Cortex of kidney (tissue), 1 donor: ENCODE measurements at places on chromosomes 7 and 10.

DNA sequence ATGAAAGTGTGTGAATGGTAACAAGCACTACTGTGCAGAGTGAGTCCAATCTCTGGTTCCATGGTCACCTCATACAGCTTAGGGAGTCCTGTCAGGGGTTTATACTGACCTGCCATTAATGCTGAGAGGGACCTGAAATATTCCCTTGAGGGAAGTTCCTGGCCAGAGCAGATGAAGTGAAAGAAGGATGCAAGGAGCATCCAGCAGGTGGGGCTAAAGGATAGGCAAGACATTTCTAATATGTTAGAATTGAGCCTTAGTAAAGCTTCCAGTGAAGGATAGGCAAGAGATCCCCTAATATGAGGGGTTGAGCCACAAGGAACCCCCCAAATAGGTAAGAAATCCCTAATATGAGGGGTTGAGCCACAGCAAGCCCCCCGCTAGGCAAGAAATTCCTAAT, 25.5 kb upstream of the FAM221A start:
- DNase-seq: no peak

DNA sequence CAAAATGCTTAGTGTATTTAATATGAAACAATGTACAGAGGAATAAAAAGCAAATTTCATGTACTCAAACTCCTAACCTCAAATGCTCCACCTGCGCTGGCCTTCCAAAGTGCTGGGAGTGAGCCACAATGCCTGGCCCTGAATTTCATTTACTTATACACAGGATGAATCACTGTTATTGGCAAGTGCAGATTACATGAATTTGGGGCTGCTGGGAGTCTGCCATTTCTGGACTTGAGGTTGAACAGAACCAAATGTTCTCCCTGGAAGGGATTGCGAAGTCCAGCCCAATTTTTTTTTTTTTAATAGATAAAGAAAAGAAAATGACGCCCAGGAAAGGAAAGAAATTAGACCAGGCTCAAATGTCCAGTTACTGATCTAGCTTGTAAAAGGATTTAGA, 6.8 kb upstream of the CSTF2T start:
- DNase-seq: no peak

DNA sequence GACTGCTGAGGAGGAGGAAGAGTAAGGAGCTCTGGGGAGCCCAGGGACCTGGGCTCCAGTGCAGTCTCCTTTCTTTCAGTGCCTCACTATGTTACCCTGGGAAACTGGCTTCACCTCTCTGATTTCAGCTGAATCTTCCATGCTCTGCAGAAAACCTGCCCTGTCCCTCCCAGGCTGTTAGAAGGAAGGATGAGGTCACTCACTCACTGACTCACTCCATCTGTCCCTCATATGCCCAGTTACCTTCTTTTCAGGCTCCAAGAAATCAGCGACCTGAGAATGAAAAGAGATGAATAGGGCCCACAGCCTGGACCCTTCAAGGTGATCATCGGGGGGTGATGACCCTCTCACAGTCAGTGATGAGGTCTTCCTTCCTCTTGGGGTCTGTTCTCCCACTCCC, 481 bp downstream of the SFTPA2 start:
- no peak for DNase-seq

GRCh38 chr10:43649185-43649523, 473 bp upstream of the ZNF32 start:
- DNase-seq: no peak

DNA sequence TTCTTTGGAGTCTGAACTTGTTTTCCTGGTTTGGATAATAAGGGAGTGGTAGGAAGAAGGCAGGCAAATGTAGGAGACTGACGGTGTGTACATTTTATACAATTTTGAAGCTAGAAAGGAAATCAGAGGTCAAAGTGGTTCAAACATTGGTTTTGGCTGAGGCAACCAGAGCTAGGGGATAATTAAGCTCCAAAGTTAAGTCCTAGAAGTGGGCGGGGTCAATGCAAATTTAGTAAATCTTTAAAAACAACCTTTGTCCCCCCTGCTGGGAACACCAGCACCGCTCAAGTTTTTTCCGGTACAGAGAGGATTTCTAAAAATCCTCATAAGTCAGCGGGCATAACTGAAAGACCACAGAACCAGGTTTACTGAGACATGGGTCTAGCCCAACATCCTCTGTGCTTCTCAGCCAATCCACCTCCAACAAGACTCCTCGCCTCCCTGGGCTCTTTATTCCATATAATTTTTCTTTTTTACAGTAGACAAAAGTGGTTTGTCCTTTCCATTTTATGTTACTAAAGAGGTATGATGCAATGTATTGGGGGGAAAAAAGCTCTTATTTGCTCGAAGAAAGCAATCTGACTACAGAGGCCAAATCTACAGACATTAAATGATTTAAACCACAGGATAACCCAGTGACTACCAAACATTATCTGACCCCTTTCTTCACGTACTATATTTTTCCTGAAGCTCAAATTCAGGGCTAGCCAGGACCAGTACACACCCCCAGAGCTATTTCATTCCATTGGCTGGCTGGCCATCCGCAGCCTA, 1.6 kb downstream of the GLUD1 start:
- DNase-seq: no peak

DNA sequence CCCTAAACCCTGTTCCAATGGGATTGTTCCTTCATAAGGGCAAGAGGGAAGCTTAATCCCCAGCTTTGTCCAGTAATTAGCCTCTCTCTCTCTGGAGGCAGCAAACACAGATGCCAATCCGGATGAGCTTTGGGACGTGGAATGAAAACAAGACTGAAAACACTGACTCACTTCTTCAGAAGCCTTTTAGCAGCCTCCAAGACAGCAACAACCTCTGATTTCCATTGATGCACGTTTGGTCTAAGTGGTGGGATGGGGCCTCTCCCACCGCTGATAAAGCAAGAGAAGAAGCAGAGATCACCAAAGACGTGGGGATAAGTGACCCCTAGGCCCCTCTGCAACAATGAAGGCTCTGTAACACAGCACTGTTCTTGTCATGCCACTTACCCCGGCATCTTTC, 5.8 kb upstream of the GFRA1 start:
- DNase-seq: no peak

DNA sequence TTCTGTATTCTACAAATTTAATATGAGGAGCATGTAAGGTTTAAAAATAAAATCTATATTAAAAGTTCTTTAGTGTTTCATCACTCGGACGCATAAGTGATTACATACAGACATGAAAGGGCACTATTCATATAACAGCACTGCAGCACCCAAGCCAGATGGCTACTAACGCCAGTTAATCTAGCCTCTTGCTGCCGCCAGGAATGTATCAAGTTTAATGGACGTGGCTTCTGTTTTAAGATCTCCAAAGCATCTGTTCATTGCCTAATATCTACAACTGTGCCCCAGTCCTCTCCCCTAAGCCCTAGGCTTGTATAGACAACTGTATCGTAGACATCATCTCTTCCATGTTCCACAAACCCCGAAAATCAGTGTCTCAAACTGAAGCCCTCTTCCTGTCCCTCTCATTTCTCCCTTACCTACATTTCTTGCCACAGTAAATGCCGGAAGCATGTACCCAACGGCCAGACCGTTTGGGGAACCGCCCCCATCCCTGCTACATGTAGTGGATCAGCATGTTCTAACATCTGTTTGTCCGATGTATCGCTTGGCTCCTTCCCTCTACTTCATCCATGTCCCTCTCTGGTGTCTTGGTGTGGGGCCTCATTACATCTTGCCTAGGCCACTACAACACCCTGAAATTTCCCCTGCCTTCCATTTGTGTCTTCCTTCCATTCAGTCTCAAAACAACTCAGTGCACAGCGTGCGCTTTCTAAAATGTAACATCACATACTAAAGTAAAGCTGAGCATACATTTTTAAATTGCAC, 147.5 kb upstream of the RSU1 start:
- no peak for DNase-seq

- no peak for DNase-seq
Observed at GRCh38 chr7:69953136-69954067, 355.1 kb downstream of the AUTS2 start.
